ENCODE measurements at places on chromosomes 5 and 9. TPM values are rescaled to one million over a fixed set of nuclear protein-coding genes. Genes with fewer than 3 reads are reported as not detected.

- H3K4me1 ChIP-seq, result peaks cover 3% of the 10 kb centered on the region
- DNase-seq, result no peak
- no peak overlapping the region for H3K27ac ChIP-seq
- H3K4me3 ChIP-seq, result no peak overlapping the region
- H3K36me3 ChIP-seq, result no peaks in the 10 kb centered on the region
These were observed 19.1 kb upstream of the TRIO start for GRCh38 chr5:14123974-14124482.

GRCh38 chr9:112554516-112554915 lies 67.9 kb downstream of the KIAA1958 start:
- H3K4me1 ChIP-seq, result peaks cover 44% of the 10 kb centered on the region
- H3K27me3 ChIP-seq, result no peaks in the 10 kb centered on the region
- no peak overlapping the region for H3K4me3 ChIP-seq
- H3K36me3 ChIP-seq, result no peaks in the 10 kb centered on the region

DNA sequence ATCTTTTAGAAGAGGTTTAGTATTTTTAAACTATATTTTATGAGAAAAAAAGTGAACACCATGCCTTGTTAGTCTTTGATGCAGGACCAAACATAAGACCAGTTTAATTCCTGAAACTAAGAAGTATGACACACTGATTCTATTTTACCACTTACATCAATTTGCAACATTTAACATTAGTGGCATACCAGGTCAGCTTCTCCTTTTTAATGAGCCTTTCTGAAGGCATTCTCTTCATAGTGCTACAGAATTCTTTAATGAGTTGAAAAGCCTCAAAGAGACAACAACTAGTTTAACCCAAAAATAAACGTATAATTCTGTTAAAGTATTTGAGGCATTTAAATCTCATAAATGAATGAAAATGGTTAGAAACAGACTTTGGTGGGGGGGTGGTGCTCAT lies 28.2 kb downstream of the ARSB start:
- H3K36me3 ChIP-seq, result no peaks in the 10 kb centered on the region
- no peak overlapping the region for H3K4me3 ChIP-seq
- no peak overlapping the region for H3K27ac ChIP-seq
- no peaks in the 10 kb centered on the region for H3K27me3 ChIP-seq

DNA sequence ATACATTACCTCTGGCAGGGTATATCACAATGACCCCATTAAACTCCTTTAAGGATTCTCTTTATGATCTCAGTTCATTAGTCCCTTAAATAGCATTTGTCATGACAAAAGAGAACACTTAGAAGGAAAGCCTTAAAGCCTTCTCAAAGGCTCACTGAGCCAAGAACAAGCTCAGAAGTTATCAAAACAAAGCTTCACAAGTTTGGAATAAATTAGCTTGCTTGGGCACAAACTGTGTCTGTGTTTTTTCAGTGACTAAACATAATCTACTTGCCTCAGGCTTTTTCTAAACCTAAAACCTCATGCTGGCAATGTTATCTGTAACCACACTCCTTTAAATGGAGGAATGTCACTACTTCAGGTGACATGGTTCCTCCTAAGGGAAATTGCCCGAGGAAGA lies 1114.9 kb upstream of the C9orf72 start:
- H3K27ac ChIP-seq, result no peak overlapping the region
- H3K36me3 ChIP-seq, result no peaks in the 10 kb centered on the region
- peak; percentile 70 for DNase-seq
- H3K4me1 ChIP-seq, result peaks cover 30% of the 10 kb centered on the region
- H3K4me3 ChIP-seq, result peak overlapping the region; percentile 3

DNA sequence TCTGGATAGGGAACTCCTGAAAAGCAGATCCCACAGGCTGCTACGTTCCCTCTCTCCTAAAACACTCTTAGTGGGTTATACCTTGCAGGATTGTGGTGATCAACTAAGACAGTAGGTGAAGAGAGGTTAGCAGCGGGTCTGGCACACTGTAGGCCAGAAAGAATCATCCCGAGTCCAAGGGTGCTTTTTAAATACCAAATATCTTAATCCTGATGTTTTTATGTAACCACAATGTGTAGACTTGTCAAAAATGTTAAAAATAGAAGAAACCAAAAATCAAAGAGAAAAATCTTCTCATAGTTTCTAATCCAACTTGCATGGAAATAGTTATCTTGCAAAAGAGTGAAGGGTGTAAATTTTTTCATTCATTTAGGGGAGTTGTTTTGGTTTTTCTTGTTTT lies 52.3 kb upstream of the IFNK start:
- no peak for DNase-seq
- no peak overlapping the region for H3K4me3 ChIP-seq
- peaks cover 60% of the 10 kb centered on the region for H3K4me1 ChIP-seq
- H3K36me3 ChIP-seq, result no peaks in the 10 kb centered on the region
- no peaks in the 10 kb centered on the region for H3K27me3 ChIP-seq

- no peaks in the 10 kb centered on the region for H3K36me3 ChIP-seq
- peak overlapping the region; percentile 92 for H3K27ac ChIP-seq
- peak; percentile 70 for DNase-seq
- H3K27me3 ChIP-seq, result no peaks in the 10 kb centered on the region
These were observed 213.6 kb upstream of the S1PR3 start for GRCh38 chr9:88777498-88778312.

DNA sequence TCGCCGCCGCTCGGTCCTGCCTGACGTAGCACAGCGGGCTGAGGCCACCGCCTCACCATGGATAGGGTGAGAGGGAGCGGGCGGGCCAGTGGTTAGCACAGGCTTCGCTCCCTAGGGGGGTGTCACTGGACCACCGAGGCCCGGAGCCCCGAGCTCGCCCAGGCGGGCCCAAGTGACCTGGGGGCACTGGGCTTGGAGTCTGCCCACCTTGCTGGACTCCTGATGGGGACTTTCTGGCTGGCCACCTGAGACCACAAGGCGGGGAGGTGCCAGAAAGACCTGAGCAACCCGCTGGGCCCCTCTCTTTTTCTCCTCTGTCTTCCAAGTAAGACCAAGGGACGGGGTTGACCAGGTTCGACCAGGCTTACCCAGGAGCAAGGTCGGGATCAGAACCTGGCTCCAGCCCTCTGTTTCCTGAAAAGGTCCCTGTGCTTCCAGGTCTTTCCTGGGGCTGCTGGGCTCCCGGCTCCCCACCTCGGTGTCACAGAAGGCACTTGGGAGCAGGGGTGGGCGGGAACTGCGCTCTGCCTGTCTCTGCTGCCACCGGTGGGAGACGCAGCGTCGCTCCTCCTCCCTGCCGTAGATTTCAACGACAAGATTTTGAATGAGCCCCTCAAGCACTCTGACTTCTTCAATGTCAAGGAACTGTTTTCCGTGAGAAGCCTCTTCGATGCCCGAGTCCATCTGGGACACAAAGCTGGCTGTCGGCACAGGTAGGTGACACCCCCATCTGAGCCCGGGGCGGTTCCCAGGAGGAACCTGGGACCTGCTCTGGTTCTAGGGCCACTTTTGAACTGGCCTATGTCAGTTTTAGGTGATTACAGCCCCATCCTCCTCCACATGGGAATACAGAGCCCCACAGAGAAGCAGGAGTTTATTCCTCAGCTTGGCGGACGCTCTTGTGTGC lies 1.0 kb downstream of the MRPS2 start:
- peaks cover 15% of the 10 kb centered on the region for H3K4me1 ChIP-seq
- peaks cover 12% of the 10 kb centered on the region for H3K27me3 ChIP-seq
- peak overlapping the region; percentile 91 for H3K4me3 ChIP-seq
- DNase-seq, result no peak
- H3K27ac ChIP-seq, result no peak overlapping the region
- no peaks in the 10 kb centered on the region for H3K36me3 ChIP-seq

GRCh38 chr5:109916481-109917153 lies 226.9 kb downstream of the MAN2A1 start:
- no peak for DNase-seq
- H3K4me1 ChIP-seq, result peaks cover 10% of the 10 kb centered on the region
- H3K4me3 ChIP-seq, result no peak overlapping the region
- H3K36me3 ChIP-seq, result no peaks in the 10 kb centered on the region
- peak overlapping the region; percentile 54 for H3K27ac ChIP-seq
- no peaks in the 10 kb centered on the region for H3K27me3 ChIP-seq

DNA sequence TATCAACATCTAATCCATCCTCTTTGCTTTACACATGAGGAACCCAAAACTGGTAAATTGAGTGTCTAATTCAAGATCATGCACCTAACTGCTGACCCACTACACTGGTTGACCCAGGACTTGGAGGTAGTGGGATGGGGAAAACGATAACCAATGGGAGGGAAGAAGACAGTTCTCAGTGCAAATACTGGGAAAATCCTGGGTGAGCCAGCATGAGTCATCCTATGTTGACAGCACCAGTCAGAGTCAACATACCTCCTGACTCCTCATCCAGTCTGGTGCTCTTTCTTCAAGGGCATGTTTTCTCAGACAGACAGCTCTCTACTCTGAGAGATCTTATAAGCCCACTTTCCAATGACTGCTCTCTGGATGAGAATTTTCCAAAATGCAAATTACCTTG lies 232.8 kb upstream of the PTGER4 start:
- H3K27me3 ChIP-seq, result no peaks in the 10 kb centered on the region
- no peak overlapping the region for H3K27ac ChIP-seq
- DNase-seq, result no peak

The SELENOP gene
- total RNA-seq, result 2.0 TPM

The NUDT12 gene
- total RNA-seq, result 31.3 TPM

DNA sequence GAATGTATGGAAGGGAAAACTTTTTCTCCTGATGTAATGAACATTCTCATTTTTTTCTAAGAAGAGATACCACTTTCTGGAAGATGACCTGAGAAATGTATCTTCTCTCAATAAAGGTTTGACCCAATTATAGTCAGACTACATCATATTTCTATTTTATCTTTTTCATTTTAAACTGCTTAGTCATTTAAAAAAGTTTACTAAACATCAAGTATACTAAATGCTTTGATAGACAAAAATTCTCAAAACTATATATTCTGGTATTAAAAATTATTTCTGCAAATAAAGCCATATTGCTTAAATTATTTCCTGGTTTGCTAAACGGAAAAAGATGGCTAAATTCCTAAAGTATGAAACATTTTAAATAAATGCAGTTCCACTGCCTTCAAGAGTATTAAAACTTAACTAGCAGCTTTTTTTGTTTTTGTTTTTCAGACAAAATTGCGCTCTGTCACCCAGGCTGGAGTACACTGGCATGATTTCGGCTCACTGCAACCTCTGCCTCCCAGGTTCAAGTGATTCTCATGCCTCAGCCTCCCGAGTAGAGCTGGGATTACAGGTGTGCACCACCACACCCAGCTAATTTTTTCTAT lies 37.1 kb downstream of the FBXW11 start:
- H3K4me3 ChIP-seq, result no peak overlapping the region
- H3K27ac ChIP-seq, result no peak overlapping the region
- no peaks in the 10 kb centered on the region for H3K27me3 ChIP-seq
- H3K4me1 ChIP-seq, result peaks cover 51% of the 10 kb centered on the region
- no peaks in the 10 kb centered on the region for H3K36me3 ChIP-seq

GRCh38 chr9:134516464-134516863 lies 125.1 kb upstream of the COL5A1 start:
- H3K4me1 ChIP-seq, result no peaks in the 10 kb centered on the region
- no peaks in the 10 kb centered on the region for H3K27me3 ChIP-seq
- no peaks in the 10 kb centered on the region for H3K36me3 ChIP-seq
- H3K4me3 ChIP-seq, result no peak overlapping the region

DNA sequence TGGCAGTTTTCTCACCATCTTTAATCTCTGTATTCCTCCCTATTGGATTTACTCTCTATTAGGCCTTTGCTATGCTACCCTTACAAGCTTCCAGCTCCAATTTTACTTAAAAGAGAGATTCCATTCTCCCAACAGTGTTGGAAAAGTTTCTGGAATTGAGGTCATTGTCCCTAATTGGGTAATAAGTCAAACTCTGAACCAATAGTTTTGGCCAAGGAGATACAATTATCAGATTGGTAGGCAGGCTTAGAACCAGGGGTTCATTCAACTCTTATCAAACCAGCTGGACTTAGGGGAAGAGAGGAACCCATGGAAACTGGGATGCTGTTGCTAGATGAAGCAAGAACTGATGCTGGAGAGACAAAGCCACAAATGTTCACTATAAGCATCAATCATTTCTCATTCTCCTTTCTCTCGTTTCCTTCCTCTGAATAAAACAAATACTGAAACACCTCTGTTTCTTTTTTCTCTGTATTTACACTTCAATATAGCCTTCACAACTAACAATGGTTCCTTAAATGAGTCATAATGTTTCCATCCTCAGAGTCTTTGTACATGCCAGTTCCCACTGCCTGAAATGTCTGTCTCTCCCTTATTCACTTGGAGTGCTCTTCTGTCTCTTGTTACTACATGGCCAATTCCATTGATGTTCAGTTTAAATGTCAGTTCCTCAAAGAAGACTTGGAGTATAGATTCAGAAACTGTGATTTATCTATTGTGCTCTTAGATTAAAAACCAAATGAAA lies 587.3 kb downstream of the GABRG2 start:
- no peak for DNase-seq
- H3K27me3 ChIP-seq, result no peaks in the 10 kb centered on the region
- H3K36me3 ChIP-seq, result no peaks in the 10 kb centered on the region
- H3K4me1 ChIP-seq, result no peaks in the 10 kb centered on the region

GRCh38 chr5:107799306-107799705 lies 128.6 kb upstream of the EFNA5 start:
- H3K4me1 ChIP-seq, result peaks cover 25% of the 10 kb centered on the region
- H3K36me3 ChIP-seq, result no peaks in the 10 kb centered on the region
- no peaks in the 10 kb centered on the region for H3K27me3 ChIP-seq
- peak; percentile 26 for DNase-seq
- H3K4me3 ChIP-seq, result no peak overlapping the region

GRCh38 chr5:39489263-39489662 lies 64.5 kb upstream of the DAB2 start:
- no peaks in the 10 kb centered on the region for H3K27me3 ChIP-seq
- H3K27ac ChIP-seq, result no peak overlapping the region
- DNase-seq, result no peak
